ENCODE measurements at places on chromosomes 13 and 19.
A peak's percentile ranks its signal among the peaks of the same experiment; 100 is the strongest.

GRCh38 chr13:99425485-99426341 is 75.6 kb upstream of the TM9SF2 start:
- no peak for DNase-seq

- peak; percentile 15 for DNase-seq
Measured at GRCh38 chr19:32339988-32340874, 5.2 kb upstream of the ZNF507 start.

DNA sequence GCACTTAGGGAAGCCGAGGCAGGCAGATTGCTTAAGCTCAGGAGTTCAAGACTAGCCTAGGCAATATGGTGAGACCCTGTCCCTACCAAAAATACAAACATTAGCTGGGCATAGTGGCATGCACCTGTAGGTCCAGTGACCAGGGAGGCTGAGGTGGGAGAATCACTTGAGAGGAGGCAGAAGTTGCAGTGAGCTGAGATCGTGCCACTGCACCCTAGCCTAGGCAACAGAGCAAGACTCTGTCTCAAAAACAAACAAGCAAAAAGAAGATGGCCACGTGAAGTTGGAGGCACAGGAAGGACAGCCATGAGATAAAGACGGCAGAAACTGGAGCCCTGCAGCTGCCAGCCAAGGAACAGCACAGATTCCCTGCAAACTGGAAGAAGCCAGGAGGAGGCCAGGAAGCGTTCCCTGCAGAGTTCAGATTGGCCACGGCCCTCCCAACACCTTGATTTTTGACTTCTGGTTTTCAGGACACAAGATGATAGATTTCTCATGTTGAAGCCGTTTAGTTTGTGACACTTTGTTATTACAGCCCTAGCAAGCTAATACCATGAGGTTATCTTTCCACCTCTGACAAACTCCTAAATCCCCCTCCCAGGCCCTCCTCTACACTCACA is 786.7 kb downstream of the UQCRFS1 start:
- DNase-seq: no peak

GRCh38 chr19:22735911-22736645 is 47.9 kb downstream of the ZNF99 start:
- no peak for DNase-seq

DNA sequence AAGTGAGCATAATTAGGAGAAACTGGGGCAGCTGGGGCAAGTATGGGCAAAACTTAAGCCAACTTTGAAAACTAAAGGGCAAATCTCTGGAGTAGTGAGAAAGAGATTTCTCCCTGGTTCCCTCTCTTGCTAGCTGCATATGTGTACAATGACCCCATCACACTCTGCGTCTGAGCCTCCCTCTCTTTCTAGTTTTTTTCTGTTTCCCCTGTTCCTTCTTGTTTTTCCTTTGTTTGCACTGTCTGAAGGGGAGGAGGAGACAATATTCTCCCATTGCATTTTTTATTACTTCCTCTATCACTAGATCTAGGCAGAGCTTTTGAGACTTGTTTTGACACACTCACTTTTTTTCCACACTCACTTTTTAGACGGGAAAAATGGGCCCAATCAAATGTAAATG is 11.2 kb upstream of the CLDN10 start:
- no peak for DNase-seq

- DNase-seq: no peak
Measured at GRCh38 chr13:27347211-27347772, 76.7 kb downstream of the RASL11A start.

DNA sequence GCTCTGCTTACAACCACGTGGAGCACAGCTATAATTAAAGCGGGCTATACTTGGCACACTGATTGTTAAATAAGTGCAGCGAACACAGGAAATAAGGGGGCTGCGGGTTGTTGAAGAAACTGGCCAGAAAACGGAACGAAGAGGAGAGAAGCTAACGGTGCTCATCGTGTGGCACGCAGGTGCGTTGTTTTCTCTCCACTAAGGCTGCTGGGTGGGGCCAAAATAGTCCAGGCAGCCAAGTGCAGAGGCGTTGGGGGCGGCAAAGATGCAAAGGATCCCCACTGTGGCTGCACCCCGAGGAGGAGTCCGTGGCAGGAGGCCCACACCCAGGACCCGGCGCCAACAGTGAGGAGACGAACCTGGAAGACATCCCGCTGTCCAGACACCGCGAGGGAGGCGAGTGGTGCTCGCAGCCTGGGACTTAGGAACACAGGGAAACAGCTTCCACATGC is 8.1 kb upstream of the ARL11 start:
- DNase-seq: no peak

DNA sequence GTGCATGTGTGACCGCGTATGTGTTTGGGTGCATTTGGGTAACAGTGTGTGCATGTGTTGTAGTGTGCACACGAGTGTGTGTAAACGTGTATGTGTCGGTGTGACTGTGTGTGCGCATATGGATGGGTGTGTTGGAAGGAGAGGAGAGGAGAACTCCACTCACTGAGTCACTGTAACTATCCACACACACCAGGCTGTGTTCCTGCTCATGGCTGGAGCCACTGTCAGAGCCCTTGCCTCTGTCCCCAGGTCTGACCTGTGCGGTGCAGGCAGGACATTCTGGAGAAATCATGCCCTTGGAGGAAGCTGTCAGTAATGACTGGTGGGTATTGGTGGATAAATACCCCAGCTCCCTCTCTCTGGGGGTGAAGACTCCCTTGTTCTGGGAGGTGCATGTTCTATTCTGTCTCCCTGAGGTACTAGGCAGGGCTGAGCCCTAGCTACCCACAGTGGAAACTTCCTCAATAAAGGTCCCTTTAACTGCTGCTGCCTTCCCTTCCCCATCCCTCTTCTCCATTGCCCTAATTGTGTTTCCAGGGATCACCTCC is 48.4 kb downstream of the CYP4F22 start:
- no peak for DNase-seq

DNA sequence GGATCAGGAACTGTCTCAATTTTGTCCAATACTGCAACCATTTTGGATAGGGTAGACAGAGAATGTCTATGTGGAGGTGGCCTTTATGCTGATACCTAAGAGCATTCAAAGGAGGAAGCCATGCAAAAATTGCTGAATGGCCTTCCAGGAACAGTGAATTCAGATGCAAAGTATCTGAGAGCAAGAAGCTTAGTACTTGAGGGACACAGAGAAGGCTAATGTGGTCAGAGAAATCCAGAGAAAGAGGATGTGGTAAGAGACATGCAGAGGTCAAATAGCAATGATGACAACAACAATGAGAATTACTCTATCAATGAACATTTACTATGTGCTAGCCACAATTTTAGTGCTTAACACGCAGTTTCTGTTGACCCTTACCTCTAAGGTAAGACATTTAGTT is 785.6 kb upstream of the KLHL1 start:
- no peak for DNase-seq

DNA sequence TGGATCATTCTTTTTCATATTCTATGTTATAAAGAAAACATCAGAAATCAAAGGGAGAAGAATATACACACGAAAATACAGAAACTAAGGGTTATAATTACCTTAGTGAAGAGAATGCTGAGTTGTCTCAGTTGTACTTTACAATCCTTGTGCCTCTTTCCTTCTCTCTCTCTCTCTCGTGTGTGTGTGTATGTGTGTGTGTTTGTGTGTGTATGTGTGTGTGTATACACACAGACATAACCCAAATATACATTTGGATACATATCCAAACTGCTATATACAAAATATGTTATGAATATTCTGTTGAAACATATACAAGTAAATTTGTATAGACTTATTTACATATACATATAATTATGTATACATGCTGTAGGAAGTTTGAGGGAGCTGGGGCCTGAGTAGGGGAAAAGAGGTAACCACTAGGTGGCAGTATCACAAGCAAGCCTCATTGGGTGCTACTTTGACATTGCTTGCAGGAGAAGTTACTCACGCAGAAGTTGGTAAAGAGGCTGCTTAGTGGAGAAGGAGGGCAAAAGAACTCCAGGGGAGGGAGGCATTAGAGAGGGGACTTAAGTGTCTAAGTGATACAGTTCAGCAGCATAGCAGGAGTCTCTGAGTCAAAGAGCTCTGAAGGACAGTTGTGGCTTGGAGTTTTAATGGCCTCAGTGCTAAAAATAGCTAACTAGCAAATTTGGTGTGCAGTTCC is 465.1 kb upstream of the PCDH20 start:
- DNase-seq: no peak

- DNase-seq: no peak
Measured at GRCh38 chr19:47499863-47500830, 14.7 kb downstream of the NAPA start.

GRCh38 chr13:52070929-52071523 is 46.5 kb downstream of the UTP14C start:
- DNase-seq: no peak

DNA sequence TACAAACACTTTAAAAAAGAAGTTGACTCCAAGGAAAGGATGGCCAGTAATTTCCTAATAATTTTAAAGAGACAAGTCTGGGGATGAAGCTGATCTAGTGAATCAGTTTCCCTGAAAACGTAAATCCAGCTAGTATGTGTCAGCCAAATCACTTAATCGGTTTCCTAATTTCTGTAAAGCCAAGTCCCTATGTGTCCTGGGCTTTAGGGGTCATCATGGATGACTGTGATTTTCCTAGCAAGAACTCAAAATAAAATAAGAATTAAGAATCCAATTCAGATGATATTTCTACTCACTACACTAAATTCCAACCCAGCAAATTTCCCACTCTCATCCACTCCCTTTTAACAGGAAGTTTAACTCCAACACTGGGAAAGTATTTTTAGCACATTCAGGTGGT is 35.9 kb downstream of the ELF1 start:
- no peak for DNase-seq

GRCh38 chr13:27258637-27259386 is 7.5 kb downstream of the RPL21 start:
- no peak for DNase-seq

GRCh38 chr13:108940121-108940520 is 310.7 kb downstream of the MYO16 start:
- no peak for DNase-seq

GRCh38 chr19:2252797-2253105 is 3.5 kb downstream of the JSRP1 start:
- no peak for DNase-seq

DNA sequence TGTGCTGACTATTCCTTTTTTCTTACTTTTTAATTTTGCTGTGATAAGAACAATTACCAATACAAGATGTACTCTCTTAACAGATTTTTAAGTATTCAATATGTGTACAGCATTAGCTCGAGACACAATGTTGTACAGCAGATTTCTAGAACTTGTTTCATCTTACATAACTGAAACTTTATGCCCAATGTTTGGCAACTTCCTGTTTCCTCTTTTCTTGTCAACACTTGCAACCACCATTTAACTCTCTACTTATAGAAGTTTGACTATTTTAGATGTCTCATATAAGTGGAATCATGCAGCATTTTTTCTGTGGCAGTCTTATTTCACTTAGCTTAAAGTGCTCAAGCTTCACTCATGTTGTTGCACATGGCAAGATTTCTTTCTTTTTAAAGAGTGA is 1426.8 kb downstream of the SLITRK5 start:
- no peak for DNase-seq

DNA sequence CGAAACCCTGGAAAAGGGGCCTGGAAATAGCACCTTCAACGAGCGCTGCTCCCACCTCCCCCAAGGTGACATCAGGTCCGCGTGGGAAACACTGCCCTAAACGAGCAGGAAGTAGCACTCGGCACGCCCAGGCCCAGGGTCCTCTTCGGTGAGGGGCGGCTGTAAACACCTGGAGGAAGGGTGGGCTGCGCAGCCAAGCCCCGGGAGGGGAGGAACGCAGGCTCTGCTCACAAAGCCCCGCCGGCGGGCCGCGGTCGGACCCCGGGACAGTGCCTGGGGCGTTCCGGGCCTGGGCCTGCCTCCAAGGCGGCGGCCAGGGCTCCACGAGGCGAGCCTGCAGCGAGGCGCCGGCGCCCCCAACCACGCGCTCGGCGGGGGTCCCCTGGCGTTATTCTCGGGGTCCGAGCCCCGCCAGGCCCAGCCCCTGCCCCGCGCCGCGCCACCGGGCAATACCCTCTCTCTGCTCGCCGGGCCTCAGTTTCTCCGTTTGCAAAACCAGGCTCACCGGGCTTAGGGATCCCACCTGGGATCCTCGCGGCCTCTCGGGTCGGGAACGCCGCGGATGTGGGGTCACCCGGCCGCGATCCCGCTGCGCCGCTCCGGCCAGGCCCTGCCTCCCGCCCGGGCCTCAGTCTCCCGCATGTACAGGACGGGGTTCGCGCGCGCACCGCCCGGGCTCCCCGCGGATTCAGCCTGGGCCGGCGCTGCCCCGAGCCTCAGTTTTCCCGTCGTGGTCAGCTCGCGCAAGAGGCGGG is 630 bp downstream of the RNF126 start:
- DNase-seq: peak; percentile 44

DNA sequence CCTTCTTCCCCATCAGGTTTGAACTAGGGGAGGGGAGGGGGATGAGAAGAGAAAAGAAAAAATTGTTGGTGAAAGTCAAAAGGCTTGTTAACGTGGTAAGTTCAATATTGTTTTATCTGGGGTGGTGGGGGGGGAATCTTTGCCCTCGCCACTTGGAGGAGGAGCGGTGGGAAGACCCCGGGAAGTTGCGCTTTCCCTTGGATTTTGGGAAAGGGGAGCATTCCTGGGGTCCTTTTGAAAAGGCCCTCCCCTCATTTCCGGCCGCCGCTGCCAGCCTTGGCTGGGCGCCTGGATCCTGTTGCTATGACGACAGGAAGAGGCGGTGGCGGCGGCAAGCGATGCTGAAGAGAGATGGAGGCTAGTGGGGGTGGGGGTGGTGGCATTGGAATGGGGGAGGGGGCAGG is 4.6 kb upstream of the CACNG8 start:
- DNase-seq: no peak

GRCh38 chr19:14127929-14128509 is 8.4 kb downstream of the ASF1B start:
- DNase-seq: no peak

DNA sequence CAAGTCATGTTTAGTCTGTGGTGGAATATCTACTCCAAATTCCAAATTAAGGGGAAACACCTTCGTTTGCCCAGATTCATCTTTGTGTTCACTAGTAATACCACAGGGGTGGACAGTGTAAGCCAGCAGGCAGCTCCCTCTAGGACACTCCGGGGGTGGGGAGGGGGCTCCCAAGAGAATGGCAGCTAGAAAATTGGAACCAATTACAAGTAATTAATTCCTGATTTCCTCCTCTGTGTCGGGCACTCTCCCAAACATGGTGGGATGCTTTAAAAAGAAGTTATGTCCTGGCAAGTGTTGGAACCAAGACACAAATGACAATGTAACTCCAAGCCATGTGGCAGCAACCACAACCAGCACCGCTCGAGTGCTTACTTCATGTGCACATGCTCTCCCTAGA is 5.9 kb downstream of the COL4A1 start:
- DNase-seq: no peak

- DNase-seq: no peak
Measured at GRCh38 chr19:46422344-46422743, 6.4 kb downstream of the PNMA8C start.

- no peak for DNase-seq
Measured at GRCh38 chr19:37654629-37655300, 500 bp downstream of the ZFP30 start.

GRCh38 chr13:30873499-30873898 is 32.6 kb upstream of the MEDAG start:
- no peak for DNase-seq

GRCh38 chr19:17877696-17878095 is 6.0 kb downstream of the SLC5A5 start:
- no peak for DNase-seq

GRCh38 chr13:110186231-110186855 is 120.6 kb downstream of the COL4A1 start:
- DNase-seq: no peak

All from stimulated activated CD8-positive, alpha-beta memory T cell treated with anti-CD3 and anti-CD28 coated beads, Interleukin-4, amount 100 ng/mL, for 1 hour (primary cell).